ENCODE measurements at places on chromosomes 13 and 19. TPM values are rescaled to one million over a fixed set of nuclear protein-coding genes. Genes with fewer than 3 reads are reported as not detected.

- DNase-seq: no peak
Measured at GRCh38 chr19:6979399-6979798, 41.8 kb downstream of the MBD3L2B start.

DNA sequence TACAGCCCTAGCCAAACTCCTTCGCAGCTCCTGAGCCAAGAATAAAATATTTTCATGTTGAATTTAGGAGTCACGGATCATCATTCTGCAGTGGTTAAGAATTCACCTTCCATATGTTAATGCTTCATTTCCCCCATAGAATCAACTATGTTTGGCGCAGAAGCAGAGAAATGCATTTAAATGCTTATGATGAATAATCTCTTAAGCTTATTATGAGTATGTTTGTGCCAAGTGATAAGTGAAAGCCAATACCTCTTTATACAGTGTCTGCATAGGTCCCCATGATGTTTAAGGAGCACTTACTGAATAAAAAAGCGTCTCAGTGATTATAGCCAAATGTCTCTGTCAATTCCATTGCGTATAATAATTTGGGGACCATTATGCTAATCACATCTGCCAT lies 32.7 kb upstream of the POMP start:
- no peak for DNase-seq

DNA sequence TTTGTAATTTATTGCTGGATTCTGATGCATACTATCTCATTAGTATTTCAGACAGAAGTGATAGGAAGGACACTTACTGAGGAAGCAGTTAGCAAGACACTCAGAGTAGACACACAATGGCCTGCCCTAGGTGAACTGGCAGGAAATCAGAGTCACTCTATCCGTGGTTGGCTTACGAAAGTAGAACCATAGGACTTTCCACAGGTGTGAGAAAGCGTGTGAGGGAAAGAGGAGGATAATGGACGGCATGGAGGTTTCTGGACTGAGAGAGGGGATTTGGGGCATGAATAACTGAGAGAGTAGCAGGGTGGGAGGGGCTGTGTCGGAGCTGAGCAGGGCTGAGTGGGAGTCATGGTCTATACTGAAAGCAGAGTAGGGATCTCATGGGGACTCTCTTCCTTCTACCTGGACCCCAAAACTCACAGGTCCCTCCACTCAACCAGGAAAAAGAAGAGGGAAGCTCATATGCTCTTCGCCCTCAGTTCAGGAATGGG lies 18.7 kb upstream of the EID2 start:
- DNase-seq: no peak

DNA sequence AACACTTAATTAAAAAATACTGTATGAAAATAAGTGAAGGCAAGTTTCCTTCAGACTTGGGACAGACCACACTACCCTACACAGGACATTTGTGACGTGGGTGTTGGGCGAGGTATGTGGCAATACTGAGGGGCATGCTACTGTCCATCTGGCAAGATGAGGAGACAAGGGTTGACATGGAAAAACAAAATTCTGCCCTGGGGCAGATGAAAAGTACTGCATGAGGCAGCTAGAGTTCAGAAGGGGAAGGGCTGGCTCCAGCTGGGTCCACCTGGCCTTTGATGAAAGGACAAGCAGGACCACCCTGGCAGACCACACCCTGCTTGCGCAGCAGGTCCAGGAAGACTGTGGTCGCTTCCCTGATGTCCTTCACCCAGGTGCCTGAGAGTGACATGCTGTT lies 43.2 kb downstream of the LATS2 start:
- no peak for DNase-seq

DNA sequence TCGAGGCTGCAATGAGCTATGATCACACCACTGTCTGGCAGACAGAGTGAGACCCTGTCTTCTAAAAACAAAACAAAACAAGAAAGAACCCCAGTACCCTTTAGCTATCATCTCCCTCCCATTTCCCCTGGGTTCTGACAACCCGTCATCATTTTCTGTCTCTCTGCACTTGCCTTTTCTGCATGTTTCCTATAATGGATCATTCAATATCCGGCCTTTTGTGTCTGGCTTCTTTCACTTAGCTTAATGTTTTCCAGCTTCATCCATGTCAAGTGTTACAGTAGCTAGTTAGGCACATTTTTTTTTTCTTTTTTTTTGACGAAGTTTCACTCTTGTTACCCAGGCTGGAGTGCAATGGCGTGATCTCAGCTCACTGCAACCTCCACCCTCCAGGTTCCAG lies 16.5 kb downstream of the AP2S1 start:
- no peak for DNase-seq

GRCh38 chr13:38264363-38265131 lies 85.1 kb upstream of the UFM1 start:
- DNase-seq: no peak

GRCh38 chr13:37918116-37918714 lies 48.6 kb upstream of the TRPC4 start:
- no peak for DNase-seq

DNA sequence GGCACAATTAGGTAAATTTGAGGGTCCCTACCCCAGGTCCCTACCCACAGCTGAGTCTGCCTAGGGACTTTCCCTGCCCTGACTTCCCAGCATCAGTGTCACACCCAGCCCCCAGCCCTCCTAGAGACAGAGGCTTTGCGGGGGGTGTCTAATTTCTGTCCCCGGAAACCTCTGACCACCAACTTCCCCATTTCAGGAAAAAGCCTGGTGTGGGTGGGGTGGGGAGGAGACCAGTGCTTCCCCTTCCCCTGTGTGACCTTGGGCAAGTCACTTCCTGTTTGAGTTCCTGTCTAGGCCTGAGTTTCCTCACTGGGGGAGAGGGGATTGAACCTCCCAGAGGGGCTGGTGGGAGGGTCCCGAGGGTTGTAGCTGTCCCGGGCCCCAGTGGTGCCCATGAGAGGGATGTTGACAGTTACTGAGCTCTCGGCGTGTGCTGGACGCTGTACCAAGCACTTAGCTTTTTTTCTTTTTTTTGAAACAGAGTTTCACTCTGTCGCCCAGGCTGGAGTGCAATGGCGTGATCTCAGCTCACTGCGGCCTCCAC lies 7.9 kb downstream of the VASP start:
- no peak for DNase-seq

- DNase-seq: peak; percentile 98
Measured at GRCh38 chr19:55598719-55599467, 424 bp downstream of the FIZ1 start.

DNA sequence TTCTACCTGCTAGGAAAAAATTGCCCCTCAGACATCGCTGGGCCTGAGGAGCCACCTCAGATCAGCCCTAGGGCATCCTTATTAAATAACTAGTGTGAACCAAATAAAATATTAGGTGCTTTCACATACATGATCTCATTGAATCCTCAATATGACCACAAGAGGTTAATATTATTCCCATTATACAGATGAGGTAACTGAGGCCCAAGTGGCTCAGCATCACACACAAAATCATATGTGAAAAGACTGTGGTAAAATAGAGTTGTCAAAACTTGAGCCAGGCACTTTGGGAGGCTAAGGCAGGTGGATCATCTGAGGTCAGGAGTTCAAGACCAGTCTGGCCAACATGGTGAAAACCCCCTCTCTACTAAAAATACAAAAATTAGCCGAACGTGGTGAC lies 2.9 kb upstream of the DMKN start:
- no peak for DNase-seq

DNA sequence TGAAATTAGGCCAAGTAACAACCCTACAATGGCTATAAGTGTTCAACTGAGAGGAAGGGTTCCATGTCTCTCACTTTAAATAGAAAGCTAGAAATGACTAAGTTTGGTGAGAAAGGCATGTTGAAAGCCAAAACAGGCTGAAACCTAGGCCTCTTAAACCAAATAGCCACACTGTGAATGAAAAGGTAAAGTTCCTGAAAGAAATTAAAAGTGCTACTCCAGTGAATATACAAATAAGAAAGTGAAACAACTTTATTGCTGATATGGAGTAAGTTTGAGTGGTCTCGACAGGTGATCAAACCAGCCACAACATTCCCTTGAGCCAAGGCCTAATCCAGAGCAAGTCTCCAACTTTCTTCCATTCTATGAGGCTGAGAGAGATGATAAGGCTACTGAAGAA lies 209.6 kb downstream of the KLF12 start:
- no peak for DNase-seq

GRCh38 chr13:105598529-105598928 lies 936.9 kb downstream of the EFNB2 start:
- no peak for DNase-seq

DNA sequence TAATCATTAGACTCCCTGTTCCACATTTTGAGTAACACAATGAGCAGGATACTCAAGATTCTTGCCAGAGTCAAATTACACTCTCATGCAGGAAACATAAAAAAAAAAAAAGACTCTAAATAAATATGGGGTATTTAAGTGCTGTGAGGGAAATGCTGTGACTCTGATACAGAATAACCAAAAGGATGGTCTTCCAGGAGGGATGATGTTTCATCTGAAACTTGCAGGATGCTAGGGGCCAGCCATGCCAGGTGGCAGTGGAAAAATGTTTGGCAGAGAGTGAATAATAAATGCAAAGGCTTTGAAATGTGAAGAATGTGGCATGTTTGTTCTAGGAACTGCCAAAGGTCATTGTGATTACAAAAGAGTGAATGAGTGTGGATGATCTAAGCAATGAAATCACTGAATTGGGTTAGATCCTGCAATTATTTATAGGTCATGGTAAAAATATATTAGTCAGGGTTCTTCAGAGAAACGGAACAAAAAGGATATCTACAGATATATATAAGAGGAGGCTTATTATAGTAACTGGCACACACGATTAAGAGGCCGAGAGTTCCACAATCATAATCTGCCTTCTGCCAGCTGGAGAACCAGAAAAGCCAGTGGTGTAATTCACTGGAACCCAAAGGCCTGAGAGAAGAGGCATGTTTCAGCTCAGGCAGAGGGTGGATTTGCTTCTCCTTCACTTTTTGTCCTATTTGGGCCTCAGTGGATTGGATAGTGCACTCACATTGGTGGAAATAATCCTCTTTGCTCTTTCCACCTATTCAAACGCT lies 1832.8 kb upstream of the MIR17HG start:
- DNase-seq: no peak

DNA sequence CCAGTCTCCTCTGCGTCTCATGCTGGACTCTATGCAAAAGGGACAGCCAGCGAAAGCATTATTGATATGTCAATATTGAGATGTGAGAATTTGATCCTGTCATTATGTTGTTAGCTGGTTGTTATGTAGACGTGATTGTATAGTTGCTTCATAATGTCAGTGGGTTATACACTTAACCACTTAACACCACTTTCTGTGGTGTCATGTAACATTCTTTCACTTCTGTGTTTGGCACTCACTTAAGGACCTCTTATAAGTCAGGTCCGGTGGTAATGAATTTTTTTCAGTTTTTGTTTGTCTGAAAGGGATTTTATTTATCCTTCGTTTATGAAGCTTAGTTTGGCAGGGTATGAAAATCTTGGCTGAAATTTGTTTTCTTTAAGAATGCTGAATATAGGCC lies 7.1 kb upstream of the SIGLEC7 start:
- DNase-seq: no peak

GRCh38 chr19:4474514-4475022 lies 2.5 kb downstream of the HDGFL2 start:
- DNase-seq: peak; percentile 44

DNA sequence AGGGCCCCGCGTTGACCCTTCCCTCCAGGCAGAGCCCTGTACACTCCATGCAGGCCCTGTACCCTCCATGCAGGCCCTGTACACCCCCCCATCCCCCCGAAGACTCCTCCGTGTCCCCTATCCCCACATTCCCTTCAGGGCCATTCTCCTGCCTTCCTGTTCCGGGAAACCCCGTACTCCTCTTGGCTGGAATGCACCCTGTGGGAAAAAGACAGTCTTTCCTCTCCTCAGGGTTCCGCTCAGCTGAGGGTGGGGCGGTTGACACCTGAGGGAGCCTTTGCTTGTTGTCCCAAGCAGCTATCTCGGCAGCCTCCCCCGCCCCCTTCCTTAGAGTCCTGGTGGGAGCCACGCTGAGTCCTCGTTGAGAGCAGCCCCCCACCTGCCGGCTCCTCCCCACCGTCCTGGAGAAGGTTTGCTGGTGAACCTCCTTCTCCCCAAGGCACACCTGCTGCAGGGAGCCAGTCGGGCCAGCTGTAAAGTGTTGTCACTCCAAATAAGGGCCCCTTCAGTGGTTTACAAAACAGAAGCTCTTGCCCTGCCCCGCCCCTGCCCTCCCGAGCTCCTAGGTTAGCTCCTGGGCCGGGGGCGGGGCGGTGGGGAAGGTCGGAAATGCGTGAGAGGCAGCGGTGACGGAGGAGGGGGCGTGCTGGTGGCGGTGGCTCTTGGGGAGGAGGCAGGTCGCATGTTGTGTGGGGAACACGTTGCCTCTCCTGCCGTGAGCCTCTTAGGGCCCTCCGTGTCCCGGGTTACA lies 1.5 kb downstream of the GNA11 start:
- DNase-seq: peak; percentile 39

DNA sequence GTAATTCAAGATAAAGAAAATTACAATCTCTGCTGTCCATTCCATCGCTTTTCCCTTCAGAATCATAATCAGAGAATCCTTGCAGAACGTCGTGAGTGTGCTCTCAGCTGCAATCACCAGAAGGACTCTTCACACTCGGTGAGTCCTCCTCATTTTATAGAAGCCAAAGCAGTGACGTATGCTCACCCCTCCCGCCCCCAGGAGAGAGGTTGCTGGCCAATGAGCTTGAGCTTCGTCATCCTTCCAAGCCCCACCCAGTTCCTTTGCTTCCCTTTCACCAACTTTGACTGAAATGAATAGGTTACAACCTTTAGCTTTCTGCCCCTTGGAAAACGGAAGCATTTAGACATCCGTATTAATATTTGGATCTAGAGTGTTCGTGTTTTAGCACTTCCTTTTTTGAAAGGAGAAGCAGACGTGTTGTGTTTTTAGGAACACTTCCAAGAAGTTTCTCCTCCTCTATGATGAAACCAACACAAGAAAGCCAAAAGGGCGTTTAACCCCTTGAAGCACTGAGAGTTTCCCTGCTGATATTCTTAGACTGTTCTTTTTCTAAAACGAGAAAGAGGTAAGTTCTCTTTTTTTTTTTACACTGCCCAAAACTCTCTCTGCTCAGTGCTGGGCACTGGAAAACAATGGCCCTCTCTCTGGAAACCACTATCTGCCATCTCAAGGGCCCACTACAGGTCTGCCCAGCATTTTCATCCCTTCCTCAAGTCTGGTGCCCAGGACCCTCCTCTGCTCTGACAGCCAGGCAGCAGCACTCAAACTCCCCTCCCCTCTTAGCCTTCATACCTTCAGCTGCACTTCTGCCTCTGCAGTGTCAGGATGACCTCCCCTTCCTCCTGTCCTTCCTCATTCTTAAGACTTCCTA lies 44.3 kb upstream of the CEACAM21 start:
- DNase-seq: peak; percentile 93

PEAK3 gene
- 0.09 TPM for total RNA-seq

CHST8 gene
- total RNA-seq: not detected

ERICH6B gene
- not detected for total RNA-seq

CYP2A7 gene
- not detected for total RNA-seq

ARID3A gene
- 31.7 TPM for total RNA-seq

ONECUT3 gene
- total RNA-seq: not detected

FUT1 gene
- total RNA-seq: 0.29 TPM

ZNF587B gene
- total RNA-seq: 18.0 TPM

ZNF568 gene
- total RNA-seq: 17.9 TPM

CD70 gene
- 25.0 TPM for total RNA-seq
